ENCODE measurements at places on chromosomes 6 and 20. TPM values are rescaled to one million over a fixed set of nuclear protein-coding genes. Genes with fewer than 3 reads are reported as not detected.

DNA sequence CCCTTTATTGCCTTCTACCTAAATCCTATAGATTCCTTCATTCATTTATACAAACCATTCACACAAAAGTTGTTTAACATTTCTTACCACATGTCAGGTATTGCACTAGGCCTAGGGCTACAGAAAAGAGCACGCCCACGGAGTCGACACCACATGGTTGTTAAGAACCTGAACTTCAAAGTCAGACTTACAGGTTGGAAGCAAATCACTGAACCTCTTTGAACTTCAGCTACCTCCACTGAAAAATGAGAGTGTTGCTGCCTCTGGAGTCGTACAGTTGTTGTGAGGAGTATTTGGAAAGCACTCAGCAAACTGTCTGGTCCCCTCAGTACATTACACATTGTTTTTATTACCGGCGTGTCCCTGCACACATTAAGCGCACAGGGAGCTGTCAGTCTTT lies 3.3 kb upstream of the SLPI start:
- no peak for DNase-seq

GRCh38 chr6:100482698-100483097 lies 18.0 kb upstream of the SIM1 start:
- DNase-seq, result no peak

DNA sequence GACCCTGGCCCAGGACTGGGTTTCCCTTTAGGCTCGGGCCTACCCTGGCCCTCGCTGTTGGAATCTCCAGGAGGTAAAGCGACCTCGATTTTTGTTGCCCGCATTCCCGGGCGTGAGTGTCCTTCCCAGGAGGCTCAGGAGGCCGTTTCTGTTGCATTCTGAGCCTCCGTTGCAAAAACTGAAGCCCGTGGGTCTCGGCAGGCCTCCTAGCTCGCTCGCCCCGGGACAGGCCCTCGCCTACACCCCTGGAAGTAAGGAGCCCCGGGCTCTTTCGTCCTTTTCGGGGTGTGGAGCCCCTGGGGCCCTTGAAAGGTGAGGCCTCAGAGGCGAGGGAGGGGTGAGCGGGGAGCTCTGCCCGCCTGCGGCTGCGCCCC lies 2.3 kb downstream of the NR2E1 start:
- no peak for DNase-seq

- DNase-seq, result no peak
These were observed 245.3 kb downstream of the OGFRL1 start for GRCh38 chr6:71533939-71534379.

DNA sequence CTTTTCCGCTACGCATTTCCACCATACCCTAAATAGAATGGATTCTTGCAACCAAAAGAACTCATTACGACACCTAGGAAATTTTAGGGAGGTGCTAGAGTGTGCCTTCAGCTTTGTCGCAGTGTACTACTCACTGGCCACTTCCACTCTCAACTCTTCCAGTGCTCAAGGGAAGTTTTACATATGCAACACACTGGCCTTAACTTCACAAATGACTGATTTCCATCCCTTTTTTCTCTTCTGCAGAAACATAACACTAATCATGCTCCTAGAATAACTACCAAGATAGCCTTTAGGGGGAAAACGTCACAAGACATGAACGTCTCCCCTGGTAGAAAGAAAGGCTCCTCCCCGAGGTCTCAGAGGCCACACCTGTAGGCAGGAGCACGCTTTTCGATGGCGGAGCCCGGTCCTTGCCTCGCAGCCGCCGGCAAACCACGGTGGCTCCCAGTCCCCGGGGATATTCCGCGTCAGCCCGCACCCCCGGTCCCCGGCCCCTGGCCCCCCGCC lies 584 bp downstream of the LYRM4 start:
- no peak for DNase-seq

TMEM170B gene
- 9.2 TPM for total RNA-seq

ADTRP gene
- total RNA-seq, result 0.50 TPM
